Stimulated activated CD8-positive, alpha-beta memory T cell treated with anti-CD3 and anti-CD28 coated beads, Interleukin-4, amount 100 ng/mL, for 1 hour (primary cell): ENCODE measurements at places on chromosomes 2 and 18.

- DNase-seq: no peak
Measured at GRCh38 chr2:223787358-223787757, 50.0 kb downstream of the AP1S3 start.

DNA sequence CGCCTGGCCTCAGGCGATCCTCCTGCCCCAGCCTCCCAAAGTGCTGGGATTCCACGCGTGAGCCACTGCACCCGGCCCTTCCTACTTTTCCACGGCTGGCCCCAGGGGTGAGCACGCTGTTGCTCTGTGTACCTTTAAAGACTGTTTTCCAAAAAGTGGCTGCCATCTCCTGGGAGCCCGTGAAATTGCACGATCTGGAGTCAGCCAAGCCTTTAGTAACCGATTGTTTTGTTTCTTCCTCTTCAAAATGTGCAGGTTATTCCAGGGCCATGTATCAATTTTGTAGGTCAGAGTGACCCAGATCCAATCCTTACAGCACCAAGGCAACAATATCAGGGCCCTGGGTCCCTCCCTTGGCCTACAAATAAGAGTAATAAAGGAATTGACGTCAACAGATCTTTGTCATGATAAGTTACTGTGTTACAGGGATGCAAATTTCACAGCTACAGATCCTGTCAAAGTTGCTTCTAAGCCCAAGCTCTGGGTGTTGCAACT lies 135.6 kb upstream of the ZNF236 start:
- no peak for DNase-seq

DNA sequence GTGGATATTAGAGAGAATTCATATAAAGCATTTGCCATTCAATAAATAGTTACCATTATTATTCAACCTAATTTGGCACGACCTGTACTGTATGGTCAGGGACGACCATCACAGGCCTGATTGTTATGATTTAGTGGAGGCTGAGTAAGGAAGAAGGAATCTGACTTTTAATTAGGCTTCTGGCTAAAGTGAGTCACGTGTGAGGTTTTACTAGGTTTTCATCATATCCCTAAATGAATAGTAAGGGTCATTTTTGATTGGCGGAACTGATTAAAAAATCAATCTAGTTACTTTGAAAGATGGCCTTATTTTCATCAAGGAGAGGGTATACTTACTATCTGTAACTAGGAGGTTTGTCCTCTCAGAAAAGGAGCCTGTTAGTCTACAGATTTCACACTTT lies 143.4 kb downstream of the ADCYAP1 start:
- no peak for DNase-seq

GRCh38 chr2:205177546-205177945 lies 504.8 kb upstream of the NRP2 start:
- DNase-seq: no peak

GRCh38 chr2:24432735-24433134 lies 58.3 kb upstream of the NCOA1 start:
- no peak for DNase-seq

GRCh38 chr2:130300970-130301348 lies 41.7 kb upstream of the IMP4 start:
- DNase-seq: no peak

DNA sequence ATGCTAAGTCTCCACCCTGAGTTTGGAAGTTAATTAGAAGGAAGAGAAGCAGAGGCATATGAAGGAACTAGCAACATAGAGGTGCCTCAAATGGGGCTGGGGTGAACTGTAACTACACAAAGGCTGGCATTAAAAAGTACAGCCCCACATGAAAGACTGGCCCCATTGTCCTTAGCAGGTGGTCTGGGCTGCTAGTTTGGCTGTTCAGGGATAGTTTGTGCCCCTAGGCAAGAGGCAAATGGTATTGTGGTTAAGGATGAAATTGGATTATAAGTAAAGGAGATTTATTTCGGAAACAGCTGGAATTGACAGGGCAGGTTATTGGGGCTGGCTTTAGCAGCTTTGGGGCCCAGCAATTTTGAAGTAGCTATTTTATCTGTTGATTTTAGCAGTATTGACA lies 365.7 kb upstream of the TNP1 start:
- DNase-seq: no peak

DNA sequence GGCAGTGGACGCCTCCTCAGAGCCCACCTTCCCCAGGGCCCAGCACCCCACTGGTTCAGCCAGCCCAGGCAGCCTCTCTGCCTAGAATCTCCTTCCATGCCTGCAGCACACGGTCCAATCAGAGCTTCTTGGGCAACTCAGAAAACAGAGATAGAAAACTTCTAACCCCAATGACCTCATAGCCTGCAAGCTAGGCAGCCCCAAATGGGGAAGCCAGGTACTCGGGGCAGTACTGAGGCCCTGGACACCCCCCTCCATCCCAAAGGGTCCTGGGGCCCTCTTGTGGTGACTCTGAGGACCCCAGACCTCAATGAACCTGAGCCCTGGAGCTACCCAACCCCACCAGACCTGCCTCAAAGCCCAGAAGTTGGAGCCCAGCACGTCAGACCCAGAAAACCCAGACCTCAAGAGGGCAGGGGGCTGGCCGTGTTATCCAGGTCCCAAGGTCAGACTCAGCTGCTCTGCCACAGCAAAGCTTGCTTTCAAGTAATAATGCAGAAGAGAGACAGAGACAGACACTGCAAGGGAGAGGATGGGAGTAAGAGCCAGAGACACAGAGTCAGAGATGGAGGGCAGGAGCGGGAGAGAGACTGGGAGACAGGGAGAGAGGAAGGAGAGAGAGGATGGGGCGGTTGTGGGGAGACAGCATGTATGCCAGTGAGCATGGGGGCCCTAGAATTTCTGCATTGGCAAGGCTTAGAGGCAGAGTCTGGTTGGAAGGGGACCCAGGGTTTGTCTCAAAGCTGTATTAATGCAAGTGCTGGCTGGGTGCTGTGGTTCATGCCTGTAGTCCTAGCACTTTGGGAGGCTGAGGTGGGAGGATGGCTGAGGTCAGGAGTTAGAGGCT lies 28.2 kb downstream of the SERTAD2 start:
- DNase-seq: no peak

- no peak for DNase-seq
Measured at GRCh38 chr18:9516437-9517064, 41.2 kb downstream of the RALBP1 start.

DNA sequence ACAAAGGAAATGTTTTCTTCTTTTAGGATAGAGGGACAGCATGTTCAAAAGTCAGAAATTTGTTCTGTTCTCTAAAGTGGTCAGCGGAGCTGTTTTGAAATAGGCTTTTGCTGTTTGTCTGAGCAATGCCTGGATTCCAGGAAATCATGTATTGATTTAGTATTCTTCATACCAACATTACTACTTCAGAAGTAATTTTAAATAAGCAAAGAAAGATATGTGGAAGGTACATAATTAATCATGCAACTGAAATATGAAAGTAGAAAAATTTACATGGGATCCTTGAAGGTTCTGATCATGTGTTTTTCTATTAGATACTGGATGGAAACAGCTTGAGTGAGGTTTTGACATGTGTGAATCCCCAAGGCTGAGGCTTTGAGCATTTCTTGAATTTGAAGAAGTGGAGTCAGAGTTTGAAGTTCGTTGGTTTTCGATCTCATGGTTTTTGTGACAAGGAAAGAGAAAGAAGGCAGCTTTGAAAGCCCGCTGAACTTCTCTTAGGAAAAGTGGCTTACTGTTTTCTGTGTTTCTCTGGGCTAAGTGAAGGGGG lies 220.0 kb downstream of the LDLRAD4 start:
- no peak for DNase-seq
